Activated CD8-positive, alpha-beta memory T cell treated with anti-CD3 and anti-CD28 coated beads for 4 hours (primary cell): ENCODE measurements at places on chromosomes 13 and 19.

GRCh38 chr19:5104871-5105351 lies 136.0 kb downstream of the KDM4B start:
- DNase-seq = no peak

DNA sequence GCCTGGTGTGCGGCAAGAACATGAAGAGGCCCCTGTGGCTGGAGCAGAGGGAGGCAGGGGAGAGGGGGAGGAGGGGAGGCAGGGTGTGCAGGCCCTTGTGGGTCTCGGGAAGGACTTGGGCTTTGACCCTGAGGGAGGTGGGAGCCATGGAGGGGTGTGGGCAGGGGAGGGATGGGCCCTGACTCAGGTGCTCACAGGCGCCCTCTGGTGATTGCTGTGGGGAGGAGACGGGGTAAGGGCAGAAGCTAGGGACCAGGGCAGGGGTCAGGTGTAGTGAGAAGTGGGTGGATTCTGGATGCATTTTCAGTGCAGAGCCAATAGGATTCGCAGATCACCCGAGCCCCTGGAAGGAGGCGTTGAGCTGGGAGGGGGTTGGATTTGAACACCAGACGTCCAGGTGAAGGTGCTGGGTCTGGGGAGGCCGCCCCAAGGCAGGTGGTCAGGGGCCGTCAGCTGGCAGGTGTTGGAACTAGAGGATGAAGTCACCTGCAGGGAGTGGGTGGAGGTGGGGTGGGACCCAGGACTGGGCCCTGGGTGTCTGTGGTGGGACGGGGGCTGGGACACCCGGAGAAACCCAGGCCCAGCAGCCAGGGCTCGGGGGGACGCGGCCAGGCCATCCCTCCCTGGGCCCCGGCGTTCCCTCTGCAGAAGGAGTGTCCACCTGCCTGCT lies 185.4 kb downstream of the KDM4B start:
- DNase-seq = no peak

DNA sequence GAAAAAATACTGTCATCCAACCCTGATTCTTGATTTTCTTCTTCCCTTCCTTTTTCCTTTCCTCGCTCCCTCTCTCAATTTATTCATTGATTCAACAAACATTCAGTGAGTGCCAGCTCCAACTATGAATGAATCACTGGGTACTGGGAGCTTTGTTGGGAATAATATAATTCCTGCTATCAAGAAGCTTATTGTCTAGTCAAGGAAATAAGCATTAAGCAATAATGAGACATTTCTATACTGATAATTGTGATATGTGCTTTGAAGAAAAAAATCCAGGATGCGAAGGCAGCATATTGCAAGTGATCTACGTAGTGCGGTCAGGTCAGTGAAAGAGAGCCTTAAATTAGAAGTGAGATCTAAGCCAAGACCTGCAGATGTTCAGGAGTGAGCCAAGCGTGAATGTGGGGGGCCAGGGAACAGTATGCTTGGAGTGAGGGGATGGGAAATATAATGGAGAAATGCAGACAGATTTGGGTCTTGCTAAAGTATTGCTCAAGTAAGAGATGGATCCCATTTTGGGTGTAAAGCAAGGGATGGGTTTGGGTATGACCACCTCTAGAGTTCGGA lies 253.5 kb downstream of the LHFPL6 start:
- DNase-seq = no peak

GRCh38 chr19:37655301-37655688 lies at the start of gene ZFP30:
ZFP30 (minus strand) TSS chr19:37655465; CDS start chr19:37647822, 7,643 bp downstream.
- peak; percentile 43 for DNase-seq

DNA sequence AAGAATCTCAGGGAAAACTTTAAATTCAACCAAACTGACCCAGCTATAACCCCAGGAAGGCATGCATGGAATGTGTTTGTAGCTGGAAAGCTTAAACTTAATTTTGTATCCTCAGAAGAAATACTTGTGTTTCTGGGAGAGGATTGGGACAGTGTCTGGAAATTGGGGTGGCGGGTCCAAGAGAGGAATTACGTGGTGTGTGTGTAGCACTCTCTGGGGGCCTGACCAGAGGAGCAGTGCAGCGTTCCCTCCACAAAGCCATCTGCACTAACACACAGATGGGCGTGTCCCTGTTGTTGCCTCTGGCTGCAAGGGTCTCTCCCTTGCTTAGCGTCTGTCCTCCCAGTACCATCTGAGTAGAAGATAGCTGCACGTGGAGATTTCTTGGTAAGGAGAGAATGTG lies 6.4 kb downstream of the GARRE1 start:
- no peak for DNase-seq

GRCh38 chr19:27765912-27766725 lies 1446.8 kb downstream of the UQCRFS1 start:
- DNase-seq = no peak

DNA sequence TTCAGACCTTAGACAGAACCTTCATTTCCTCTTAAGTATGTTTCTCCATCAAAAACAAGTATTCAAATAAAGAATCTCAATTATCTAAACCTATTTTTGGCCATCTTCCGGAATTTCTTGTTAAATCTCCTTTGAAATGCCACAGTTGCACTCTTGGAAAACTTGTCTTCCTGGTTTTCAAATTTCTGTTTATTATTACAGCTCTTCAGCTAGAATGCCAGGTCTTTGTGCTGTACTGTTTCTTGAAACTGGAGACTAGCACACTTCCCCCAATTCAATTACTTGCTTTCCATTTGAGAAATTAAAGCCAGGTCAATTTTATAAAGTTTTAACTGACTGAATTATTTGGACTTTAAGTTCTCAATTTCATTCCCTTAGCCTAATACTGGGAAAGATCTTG lies 10.2 kb downstream of the KCNRG start:
- no peak for DNase-seq

DNA sequence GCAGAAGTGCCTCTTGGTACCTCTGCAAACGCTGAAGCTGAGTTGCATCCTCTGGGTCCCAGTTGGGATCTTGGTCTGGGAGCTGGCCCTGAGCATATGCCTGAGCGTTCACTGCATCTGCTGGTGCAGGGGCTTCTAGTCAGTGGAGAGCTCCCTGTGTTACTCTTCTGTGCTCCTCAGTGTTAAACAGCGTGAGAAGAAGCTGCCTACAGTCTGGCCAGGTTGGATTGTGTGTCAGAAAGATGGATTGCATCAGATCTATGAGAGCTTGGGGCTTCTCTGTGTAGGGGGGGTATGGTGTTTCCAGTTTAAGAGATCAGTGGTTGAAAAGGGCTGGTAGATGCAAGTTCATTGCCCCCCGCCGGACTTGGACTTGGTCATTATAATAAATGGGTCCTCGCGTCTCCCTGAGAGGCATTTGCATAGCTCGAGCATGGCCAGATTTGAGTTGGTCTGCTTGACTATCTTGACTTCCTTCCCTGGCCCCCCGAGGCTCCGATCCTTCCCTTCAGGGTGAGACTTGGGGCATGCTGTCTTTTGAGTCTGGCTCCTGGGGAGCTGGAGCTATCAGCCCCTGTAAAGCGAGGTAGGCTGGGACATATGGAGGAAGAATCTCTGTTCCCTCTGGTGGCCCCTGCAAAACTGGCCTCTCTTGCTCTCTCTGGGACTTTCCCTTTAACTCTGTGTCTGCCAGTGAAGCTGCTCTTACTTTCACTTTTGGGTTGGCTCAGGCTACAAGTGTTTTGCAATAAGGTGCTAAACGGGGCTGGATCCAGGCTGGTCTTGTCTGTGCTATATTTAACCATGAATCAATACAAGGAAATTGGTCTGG lies 52.9 kb downstream of the OR10H4 start:
- DNase-seq = peak; percentile 10

GRCh38 chr19:1109032-1109551 lies 5.3 kb downstream of the GPX4 start:
- no peak for DNase-seq

GRCh38 chr13:98454389-98454881 lies 122.5 kb downstream of the STK24 start:
- no peak for DNase-seq

- DNase-seq = no peak
Observed at GRCh38 chr19:49869009-49869483, 1.7 kb upstream of the PNKP start.

GRCh38 chr13:37198629-37199028 lies 93.2 kb upstream of the CSNK1A1L start:
- DNase-seq = no peak

- no peak for DNase-seq
Observed at GRCh38 chr19:39507715-39508364, 7.1 kb upstream of the SELENOV start.

DNA sequence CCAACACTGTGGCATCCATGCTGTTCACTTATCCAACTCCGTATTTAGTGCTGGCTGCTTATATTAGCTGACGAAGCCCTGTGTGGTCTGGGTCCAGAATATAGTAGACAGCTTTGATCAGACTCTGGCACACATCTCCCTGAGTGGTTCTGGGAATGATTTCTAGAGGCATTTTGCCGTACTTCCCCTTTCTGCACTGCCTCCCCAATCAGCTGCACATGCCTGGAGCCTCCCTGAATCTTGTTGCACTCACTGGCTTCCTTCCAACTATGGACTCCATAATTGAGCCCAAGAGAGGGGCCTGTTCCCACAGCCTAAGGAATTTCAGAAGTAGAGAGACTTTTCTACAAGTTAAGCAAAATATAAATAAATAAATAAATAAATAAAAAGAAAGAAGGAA lies 30.4 kb upstream of the PCDH8 start:
- no peak for DNase-seq

GRCh38 chr19:42113641-42114348 lies 18.5 kb downstream of the POU2F2 start:
- no peak for DNase-seq

GRCh38 chr13:75279834-75280369 lies 202.1 kb downstream of the TBC1D4 start:
- no peak for DNase-seq

DNA sequence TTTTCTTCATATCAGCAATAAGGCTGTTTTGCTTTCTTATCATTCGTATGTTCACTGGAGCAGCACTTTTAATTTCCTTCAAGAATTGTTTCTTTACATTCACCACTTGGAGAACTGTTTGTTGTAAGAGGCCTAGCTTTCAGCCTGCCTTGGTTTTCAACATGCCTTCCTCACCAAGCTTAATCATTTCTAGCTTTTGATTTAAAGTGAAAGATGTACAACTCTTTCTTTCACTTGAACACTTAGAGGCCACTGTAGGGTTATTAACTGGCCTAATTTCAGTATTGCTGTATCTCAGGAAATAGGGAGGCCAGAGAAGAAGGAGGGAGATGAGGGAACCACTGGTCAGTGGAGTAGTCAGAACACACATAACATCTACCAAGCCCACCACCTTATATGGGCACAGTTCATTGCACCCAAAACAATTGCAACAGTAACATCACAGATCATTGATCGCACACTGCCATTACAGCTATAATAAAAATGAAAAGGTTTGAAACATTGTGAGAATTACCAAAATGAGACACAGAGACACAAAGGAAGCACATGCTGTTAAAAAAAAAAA lies 181.4 kb upstream of the TUBA3C start:
- no peak for DNase-seq

DNA sequence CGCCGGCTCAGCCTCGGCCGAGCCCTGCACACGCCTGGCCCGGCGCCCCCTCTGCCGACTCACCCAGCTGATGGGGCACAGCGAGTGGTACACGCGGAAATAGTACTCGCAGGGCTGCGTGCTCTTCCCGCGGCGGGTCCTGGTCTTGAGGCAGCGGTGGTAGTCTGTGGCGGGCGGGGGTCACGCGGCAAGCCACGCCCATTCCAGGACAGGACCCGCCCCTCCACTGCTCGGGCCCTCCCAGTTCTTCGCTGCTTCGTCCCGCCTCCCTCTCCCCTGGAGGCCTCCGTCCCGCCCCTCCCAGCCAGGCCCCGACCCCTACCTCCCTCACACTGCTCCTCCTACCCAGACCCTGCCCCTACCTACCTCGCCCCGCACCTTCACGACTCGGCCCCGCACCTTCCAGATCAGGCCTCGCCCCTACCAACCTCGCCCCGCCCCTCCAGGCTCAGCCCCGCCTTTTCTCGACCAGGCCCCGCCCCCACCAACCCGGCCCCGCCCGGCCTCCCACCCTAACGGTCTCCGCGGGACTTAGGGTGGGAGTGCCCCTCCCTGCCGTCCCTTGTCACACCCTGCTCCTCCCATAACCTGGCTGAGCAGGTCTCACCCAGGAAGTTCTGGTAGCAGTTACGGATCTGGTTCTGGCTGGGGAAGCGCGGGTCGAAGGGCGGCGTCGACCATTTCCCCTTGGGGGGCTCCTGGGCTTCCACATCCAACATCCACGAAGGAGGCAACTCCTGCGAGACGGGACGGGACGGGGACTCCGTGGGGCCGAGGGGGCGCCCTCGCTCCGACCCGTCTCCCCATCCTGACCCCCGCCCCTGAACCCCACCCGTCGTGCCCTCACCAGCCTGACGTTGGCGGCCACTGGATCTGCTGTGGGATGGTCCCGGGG lies 469 bp downstream of the COX6B2 start:
- no peak for DNase-seq

- DNase-seq = no peak
Observed at GRCh38 chr13:49683489-49683888, 7.8 kb downstream of the EBPL start.

GRCh38 chr19:38666663-38667511 lies 19.4 kb downstream of the ACTN4 start:
- no peak for DNase-seq

DNA sequence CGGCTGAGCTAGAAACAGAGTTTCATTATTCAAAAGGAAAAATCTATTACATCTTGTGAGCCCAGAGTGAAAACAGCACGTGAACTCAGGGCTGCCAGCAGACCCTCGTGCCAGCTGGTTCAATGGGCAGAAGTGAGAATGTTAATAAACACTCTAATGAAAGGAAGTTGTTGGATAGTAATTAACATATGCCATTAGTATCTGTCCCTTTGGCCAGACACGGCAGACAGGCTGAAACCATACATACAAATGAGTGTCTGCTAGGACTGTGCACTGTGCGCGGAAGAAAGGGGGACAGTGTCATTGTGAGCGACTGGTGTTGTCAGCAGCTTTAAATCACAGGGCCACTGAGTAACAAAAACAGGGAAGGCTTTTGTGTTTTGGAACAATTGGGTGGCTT lies 121.9 kb upstream of the TSC22D1 start:
- no peak for DNase-seq

- DNase-seq = peak; percentile 18
Observed at GRCh38 chr19:29277102-29277501, 64.2 kb upstream of the UQCRFS1 start.

- peak; percentile 45 for DNase-seq
Observed at GRCh38 chr19:3062165-3063105, at the start of gene TLE5. TLE5 (minus strand) TSS chr19:3062495; CDS start chr19:3062200, 295 bp downstream.

- no peak for DNase-seq
Observed at GRCh38 chr13:61202042-61202441, 213.6 kb downstream of the PCDH20 start.

GRCh38 chr19:10353793-10354391 lies 14.5 kb upstream of the ICAM3 start:
- no peak for DNase-seq

- no peak for DNase-seq
Observed at GRCh38 chr13:30037766-30038165, 187.3 kb upstream of the UBL3 start.

- DNase-seq = no peak
Observed at GRCh38 chr13:109652531-109652930, 133.9 kb downstream of the IRS2 start.

DNA sequence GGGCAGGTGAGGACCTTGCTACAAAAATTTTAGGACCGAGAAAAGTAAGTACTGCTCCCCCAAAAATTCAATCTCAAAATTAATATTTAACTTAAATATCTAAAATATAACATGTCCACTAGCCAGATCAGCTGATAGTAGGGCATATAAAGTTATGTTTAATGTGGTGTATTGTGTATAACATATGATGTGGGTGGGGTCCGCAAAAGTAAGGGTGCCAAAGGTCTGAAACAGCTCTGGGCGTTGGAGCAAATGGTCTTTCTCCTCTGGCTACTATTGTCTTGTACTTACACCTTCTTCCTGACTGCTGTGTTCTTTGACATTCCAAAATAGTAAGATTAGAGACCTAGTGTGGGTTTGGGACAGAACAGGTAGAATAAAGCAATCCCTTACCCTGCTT lies 41.2 kb downstream of the HTR2A start:
- DNase-seq = no peak
